ENCODE measurements at places on chromosomes 12 and 14.

DNA sequence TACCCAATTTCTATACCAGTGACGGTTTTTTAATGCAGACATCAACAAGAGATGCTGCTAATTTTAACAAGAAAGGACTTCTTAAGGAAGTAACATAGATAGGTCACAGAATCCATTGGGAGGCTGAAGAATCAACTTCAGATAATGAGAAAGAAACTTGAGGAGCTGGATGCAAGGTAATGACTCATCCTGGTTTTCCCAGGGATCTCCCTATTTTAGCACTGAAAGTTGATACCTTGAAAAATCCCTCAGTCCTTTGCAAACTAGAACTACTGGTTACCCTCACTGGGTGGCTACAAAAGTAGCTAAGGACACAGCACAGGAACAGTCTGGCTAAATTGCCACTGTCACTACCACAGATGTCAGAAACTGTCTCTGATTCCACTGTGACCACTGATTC, 561.9 kb downstream of the FLRT2 start:
- no peak for DNase-seq

- DNase-seq, result peak; percentile 61
Measured at GRCh38 chr14:106694638-106695393, 1168.4 kb downstream of the TMEM121 start.

- DNase-seq, result peak; percentile 4
Measured at GRCh38 chr12:90854136-90854689, 100.8 kb downstream of the CCER1 start.

- no peak for DNase-seq
Measured at GRCh38 chr12:111074965-111075364, 154.6 kb upstream of the MYL2 start.

- no peak for DNase-seq
Measured at GRCh38 chr14:104401785-104402184, 177.8 kb upstream of the C14orf180 start.

- DNase-seq, result no peak
Measured at GRCh38 chr12:56537546-56537945, 15.9 kb downstream of the RBMS2 start.

- DNase-seq, result no peak
Measured at GRCh38 chr14:104865081-104865630, at the start of gene CEP170B. Gene CEP170B, plus strand, starts transcription at chr14:104865268. Its CDS starts 3,183 bp downstream, at chr14:104868451.

GRCh38 chr14:90535556-90536090, 138.8 kb downstream of the CALM1 start:
- DNase-seq, result no peak

DNA sequence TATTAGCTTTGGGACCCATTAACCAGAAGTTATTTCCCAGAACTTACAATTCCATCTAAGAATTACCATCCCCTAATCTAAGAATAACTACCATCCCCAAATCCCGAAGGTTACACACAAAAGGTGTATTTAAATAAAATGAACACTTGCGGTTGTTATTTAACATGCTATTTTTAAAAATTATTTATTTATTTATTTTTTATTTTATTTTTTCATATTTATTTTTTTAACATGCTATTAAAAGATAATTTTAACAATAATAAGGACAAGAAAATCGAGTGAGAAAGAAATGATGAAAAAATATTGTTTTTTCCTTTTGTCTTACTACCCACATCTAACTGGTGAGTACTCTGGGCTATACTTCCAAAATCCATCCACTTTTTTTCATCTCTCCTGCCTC, 6.3 kb downstream of the FBXO33 start:
- DNase-seq, result no peak

GRCh38 chr12:64088431-64089349, 133.4 kb downstream of the KICS2 start:
- DNase-seq, result no peak

DNA sequence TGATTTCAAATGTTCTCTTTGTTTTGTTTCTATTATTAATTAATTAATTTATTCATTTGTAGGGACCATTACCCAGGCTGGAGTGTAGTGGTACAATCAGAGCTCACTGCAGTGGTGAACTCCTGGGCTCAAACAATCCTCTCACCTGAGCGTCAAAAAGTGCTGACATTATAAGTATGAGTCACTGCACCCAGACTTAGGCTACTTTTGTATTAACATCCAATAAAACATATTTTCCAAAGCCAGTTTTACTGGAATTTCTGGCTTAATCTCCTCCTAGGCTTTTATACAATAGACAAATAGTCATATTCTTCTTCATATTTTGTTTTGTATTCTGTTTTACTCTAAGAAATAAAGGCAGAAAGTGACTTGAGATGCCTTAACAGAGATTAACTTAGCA, 749.6 kb downstream of the SLC16A7 start:
- no peak for DNase-seq

DNA sequence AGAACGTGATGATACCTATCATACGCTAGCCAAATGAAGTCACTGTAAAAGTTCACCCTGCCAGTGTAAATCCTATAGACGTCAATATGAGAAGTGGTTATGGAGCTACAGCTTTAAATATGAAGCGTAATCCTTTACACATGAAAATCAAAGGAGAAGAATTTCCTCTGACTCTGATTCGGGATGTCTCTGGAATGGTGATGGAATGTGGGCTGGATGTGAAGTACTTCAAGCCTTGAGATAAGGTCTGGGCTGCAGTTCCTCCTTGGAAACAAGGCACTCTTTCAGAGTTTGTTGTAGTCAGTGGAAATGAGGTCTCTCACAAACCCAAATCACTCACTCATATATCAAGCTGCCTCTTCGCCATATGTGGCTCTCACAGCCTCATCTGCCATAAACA, 53.1 kb upstream of the NAP1L1 start:
- DNase-seq, result no peak

GRCh38 chr14:74302152-74302628, 544 bp downstream of the ABCD4 start:
- DNase-seq, result no peak

GRCh38 chr12:88035271-88035906, 6.2 kb upstream of the C12orf50 start:
- DNase-seq, result peak; percentile 79

DNA sequence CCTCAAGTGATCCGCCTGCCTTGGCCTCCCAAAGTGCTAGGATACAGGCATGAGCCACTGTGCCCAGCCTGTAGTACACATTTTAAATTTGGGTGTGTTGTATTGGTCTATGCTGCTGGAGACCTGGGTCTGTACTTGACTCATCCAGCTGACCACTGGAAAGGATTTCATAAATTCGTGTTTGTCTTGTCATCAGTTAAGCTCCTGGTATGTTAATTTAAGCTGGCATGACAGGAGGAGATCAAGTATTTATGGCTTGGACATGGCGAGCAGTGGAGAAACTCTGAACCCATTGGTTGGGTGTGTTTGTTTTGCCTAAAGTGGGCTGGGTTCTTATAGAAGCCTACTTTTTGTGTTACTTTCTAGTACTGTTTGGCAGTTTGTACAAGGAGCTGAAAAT, 24.2 kb downstream of the YY1 start:
- no peak for DNase-seq

- no peak for DNase-seq
Measured at GRCh38 chr12:86666316-86666715, 410.1 kb upstream of the MGAT4C start.

DNA sequence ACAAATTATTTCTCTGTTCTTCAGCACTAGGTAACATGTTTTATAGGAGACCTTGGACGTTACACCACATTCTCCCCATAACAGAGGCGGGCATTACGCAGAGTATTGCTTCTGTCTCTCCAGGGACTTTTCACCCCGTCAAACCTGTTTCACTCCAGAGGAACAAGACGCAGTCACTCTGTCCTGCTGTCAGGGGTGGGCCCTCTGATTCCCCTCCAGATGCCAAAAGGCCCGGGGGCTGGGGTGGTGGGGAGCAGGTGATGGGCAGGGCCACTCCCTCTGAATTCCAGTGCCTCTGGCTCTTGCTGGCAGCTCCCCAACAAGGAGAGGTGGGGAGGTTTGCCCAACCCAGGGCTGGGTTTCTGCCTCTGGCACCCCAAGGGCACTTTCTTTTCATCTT, 71.9 kb downstream of the NTF3 start:
- no peak for DNase-seq

DNA sequence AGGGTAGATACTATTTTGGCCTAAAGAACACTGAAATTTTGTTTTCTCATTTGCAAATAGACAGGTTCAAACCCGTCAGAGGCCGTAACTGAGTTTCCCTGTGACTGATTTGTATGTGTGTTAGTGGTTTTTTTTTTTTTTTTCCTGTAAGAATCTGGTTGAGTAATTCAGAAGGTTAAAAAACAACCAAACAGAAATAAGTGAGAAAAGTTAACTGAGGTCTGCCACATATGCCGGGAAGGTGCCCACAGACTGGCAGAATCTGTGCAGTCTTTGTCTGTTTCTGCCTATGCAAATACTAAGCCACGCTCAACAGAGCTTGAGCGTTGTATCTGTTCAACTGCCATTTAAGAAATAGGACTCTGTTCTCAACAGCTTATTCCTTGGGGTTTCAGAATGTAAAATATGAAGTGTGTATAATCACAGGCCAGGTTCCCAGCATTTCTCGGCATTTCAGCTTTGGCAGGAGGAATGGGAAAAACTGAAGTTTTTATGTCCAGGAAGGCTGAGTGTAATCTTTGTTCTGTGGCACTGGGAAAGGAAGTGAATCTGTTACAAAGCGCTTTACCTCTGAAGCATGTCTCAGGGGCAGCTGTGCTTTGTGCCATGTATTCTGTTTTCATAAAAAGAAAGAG, 181.9 kb downstream of the PRKCH start:
- peak; percentile 52 for DNase-seq

DNA sequence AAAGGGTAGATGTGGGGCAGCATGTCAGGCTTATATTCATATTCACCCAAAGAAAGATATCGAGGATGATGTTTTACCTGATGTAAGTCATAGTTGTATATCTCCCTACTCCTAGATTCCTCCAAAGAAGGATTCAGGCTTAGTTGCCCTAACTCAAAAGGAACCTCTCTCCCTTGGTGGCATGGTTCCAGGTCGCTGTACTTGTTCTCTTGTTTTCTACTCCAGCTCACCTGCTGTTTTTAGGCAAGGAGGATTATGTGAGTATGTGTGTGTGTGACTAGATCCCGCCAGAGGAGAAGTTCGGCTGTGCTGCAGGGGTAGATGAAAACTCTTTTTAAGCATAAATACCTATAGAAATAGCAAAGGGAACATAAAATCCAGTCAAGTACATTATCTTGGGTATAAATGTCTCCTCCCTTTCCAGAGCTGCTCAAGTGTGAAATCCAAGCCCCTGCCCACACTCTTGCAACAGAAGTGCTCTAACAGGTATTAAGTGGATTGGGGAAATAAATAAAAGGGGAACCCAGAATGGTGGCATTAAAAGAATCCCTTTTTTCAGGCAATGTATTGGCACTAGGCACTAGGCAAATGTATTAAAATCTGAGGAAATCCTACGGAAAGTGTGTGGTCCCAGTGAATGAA, 375.7 kb downstream of the ZFP36L1 start:
- no peak for DNase-seq

- DNase-seq, result no peak
Measured at GRCh38 chr12:74415633-74416032, 122.0 kb upstream of the ATXN7L3B start.

DNA sequence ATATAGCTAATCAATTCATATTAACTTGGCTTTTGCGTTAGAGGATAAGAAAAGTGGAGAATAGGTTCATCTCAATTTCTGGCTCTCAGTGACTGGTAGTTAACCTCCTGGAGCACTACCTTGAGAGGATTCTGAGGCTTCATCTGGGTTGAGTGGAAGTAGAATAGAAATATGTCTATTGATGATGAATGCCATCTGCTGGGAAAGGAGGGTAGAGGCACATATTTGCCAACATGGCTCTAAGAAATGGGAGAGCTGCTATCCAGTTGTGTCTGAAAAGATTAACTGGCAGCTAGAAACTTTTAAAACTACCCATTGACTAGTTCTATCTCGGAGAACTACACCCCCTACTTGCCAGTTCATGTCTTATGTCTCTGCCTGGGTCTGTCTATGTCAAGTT, 530.1 kb downstream of the NRXN3 start:
- DNase-seq, result no peak

Data from activated CD4-positive, alpha-beta T cell treated with anti-CD3 and anti-CD28 coated beads, Interleukin-2, amount 50 U/mL, for 24 hours (primary cell).